ENCODE measurements at places on chromosomes 12 and 14. TPM values are rescaled to one million over a fixed set of nuclear protein-coding genes. Genes with fewer than 3 reads are reported as not detected.
A peak's percentile ranks its signal among the peaks of the same experiment; 100 is the strongest.

DNA sequence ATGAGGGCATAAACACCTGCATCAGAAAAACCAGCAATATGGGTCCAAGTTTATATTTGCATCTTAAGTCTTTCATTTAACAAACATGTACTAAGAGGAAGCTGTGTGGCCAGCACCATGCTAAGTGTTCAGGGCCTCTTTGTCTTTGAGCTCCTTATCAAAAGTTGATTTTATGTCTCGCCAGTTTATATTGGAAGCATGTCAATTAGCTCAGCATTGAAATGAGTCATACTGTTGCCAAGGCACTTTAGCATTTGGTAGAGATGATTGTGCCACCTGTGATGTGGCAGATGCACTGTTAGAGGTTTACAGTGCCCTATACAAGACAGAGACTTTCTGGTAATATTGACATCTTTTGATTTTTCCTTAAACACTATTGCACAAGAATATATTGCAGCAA lies 68.5 kb downstream of the BHLHE41 start:
- no peaks in the 10 kb centered on the region for H3K27me3 ChIP-seq
- peaks cover 2% of the 10 kb centered on the region for H3K4me1 ChIP-seq
- peaks cover 6% of the 10 kb centered on the region for H3K36me3 ChIP-seq
- no peak overlapping the region for H3K27ac ChIP-seq
- H3K4me3 ChIP-seq = no peak overlapping the region

DNA sequence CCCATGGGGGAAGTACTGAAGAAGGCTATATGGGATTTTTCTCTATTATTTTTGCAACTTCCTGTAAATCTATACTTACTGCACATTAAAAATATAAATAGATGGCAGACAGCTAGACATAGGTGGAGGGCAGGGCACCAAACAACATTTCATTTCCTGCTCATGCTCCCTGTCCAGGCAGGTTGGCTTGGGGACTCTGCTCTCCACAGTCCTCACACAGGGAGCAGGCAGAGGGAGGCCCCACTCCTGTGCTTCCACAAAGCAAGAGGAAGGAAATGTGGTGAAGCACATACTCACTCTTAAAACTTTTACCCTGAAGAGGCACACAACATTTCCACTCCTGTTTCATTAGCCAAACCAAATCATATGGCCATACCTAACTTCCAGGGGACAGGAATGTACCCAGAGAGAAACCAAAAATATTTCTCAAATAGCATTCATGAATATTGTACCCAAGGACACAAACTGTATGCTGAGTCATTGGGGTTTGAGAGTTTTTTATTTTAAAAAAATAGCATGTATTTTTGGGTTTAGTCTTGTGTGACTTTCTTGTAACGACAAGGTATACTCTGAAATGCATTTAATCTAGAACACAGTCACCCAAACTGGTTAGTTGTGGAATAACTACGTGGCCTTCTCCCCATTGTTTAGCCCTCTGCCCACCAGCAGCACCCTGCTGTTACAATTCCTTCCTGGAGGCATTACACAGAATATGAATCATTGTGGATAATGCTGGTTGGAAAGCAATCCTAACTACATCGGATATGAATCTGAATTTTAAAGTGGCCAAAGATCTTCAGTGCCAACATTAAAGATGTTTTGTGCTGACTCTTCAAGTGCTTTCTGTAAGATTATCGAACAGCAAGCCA lies 40.9 kb downstream of the RTN1 start:
- H3K27ac ChIP-seq = no peak overlapping the region
- H3K36me3 ChIP-seq = no peaks in the 10 kb centered on the region
- DNase-seq = no peak
- H3K4me3 ChIP-seq = no peak overlapping the region
- H3K4me1 ChIP-seq = peaks cover 10% of the 10 kb centered on the region

- DNase-seq = no peak
- H3K4me3 ChIP-seq = peak overlapping the region; percentile 69
- peaks cover 8% of the 10 kb centered on the region for H3K27me3 ChIP-seq
These were observed 3.5 kb downstream of the PCNX4 start for GRCh38 chr14:60095231-60095630.

CCDC175 gene
- not detected for total RNA-seq

FOXM1 gene
- 12.7 TPM for total RNA-seq

DNA sequence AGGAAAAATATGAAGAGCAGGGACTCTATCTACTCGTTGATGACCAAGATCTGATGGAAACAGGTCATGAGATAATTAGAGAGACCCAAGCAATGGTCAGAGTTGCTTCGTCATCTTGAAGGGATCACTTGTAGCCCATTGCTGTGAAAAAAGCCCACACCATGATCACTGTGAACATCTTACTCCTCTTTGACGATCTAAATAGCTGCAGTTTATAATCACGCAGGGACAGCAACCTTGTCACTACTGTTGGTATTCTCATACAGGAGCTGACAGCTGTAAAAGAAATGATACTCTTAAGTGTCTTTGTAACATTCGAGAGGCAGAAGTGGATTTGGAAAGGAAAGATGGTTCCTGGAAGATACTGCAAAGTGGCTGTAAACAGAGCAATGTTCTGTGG lies 33.7 kb upstream of the RERGL start:
- H3K27me3 ChIP-seq = no peaks in the 10 kb centered on the region
- H3K4me3 ChIP-seq = no peak overlapping the region
- no peak for DNase-seq
- peaks cover 7% of the 10 kb centered on the region for H3K36me3 ChIP-seq
- no peaks in the 10 kb centered on the region for H3K4me1 ChIP-seq

DNA sequence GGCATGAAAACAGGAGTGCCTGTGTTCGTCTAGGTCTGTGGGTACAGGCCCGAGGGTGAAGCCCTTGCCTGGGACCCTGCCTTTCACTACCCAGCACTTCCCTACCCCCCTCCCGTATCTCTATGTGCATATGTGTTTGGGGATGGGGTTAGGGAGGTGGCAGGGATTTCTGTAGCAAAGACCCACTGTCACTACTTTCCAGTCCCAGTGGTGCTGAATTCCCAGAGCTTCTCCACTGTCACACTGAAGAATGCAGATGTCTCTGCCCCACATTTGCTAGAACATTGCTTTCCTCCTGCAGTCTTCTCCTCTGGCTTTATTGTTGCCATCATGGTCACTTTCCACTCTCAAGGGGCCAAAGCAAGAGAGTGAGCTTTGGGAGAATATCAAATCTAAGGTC lies 203.9 kb downstream of the MYRFL start:
- H3K27ac ChIP-seq = no peak overlapping the region
- DNase-seq = no peak
- H3K36me3 ChIP-seq = no peaks in the 10 kb centered on the region
- no peak overlapping the region for H3K4me3 ChIP-seq
- H3K27me3 ChIP-seq = no peaks in the 10 kb centered on the region

GRCh38 chr12:82523996-82524395 lies 162.7 kb upstream of the TMTC2 start:
- H3K27me3 ChIP-seq = no peaks in the 10 kb centered on the region
- peaks cover 26% of the 10 kb centered on the region for H3K4me1 ChIP-seq
- no peak overlapping the region for H3K4me3 ChIP-seq
- no peak overlapping the region for H3K27ac ChIP-seq
- no peak for DNase-seq
- H3K36me3 ChIP-seq = no peaks in the 10 kb centered on the region

RIMBP2 gene
- 20.5 TPM for total RNA-seq

DNA sequence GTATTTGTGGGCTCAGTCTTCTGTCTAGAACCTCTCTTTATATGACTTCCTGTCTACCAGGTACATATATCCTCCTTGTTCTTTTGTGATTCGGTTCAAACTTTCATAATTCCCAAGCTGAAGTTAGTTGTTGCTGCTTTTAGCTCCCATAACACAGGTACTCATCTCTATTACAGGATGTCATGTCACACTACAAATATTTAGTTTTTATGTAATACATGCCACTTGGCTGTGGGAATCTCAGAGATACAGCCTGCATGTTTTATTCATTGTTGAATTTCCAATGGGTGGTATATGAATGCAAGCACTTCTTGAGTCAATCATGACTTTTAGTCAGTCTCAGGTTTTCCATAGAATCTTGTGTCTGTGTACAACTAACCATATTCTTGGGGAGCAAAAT lies 122.7 kb downstream of the SINHCAF start:
- no peaks in the 10 kb centered on the region for H3K36me3 ChIP-seq
- no peak overlapping the region for H3K4me3 ChIP-seq
- no peak overlapping the region for H3K27ac ChIP-seq
- peaks cover 5% of the 10 kb centered on the region for H3K4me1 ChIP-seq

- DNase-seq = no peak
- no peak overlapping the region for H3K27ac ChIP-seq
- H3K27me3 ChIP-seq = no peaks in the 10 kb centered on the region
- no peaks in the 10 kb centered on the region for H3K36me3 ChIP-seq
- no peaks in the 10 kb centered on the region for H3K4me1 ChIP-seq
These were observed 81.6 kb upstream of the MANSC4 start for GRCh38 chr12:27861428-27862167.

DNA sequence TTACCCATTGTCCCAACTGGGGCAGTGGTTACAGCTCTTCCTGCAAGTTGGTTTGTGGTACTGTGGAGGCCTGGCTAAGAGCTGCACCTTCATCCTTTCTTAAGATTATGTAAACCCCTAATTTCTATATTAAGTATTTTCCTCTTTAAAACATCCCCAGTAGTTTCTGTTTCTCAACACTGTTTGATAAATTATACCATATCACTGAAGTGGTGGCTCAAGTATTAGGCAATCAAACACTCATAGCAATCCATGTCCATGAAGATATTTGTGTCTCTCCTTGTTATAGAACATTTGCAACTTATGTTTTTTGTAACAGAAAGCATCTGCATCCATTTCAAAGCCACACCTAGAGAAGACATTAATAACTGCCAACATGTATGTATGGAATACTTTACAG lies 31.8 kb downstream of the ATXN3 start:
- no peaks in the 10 kb centered on the region for H3K4me1 ChIP-seq
- H3K4me3 ChIP-seq = no peak overlapping the region
- no peak overlapping the region for H3K27ac ChIP-seq
- peaks cover 4% of the 10 kb centered on the region for H3K36me3 ChIP-seq

DNA sequence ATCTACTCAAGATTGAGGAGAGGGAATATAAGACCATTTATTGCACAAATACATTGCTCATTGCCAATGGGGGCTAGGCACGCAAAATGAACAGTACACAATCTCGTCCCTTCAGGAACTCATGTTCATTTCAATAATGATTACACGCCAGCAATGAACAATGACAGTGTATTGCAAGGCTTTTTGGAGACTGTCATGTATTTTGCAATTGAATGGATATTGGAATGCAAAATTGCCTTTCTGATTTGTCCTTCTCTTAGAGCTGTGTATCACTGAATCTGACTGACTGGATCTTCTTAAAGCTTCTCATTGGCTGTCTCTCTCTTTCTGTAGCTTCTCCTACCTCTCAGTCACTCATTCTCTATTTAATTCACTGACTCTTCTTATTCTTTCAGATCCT lies 400.2 kb upstream of the DCN start:
- H3K27me3 ChIP-seq = no peaks in the 10 kb centered on the region
- no peak overlapping the region for H3K27ac ChIP-seq
- DNase-seq = no peak
- H3K4me3 ChIP-seq = no peak overlapping the region
- no peaks in the 10 kb centered on the region for H3K36me3 ChIP-seq

GNG2 gene
- 245 TPM for total RNA-seq

- H3K27me3 ChIP-seq = peaks cover 1% of the 10 kb centered on the region
- H3K4me3 ChIP-seq = no peak overlapping the region
- H3K36me3 ChIP-seq = no peaks in the 10 kb centered on the region
- H3K4me1 ChIP-seq = peaks cover 27% of the 10 kb centered on the region
- no peak overlapping the region for H3K27ac ChIP-seq
These were observed 221.8 kb downstream of the SLC41A2 start for GRCh38 chr12:104736307-104736706.

DNA sequence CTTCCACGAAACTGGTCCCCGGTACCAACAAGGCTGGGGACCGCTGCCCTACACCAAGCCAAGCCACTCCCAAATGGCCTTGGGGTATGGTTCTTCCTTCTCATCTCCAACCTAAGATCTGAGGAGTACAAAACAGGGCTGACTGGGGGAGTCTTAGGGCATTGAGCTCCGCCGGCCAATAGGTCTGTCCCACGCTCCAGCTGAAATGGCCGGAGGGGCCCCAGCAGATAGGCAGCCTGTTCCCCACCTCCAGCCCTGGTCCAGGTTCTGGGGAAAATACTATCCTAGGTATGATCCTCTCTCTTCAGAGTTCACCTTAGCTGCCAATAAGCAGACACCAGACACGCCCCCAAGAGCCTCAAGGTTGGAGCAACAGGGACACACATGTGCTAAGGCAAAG lies 90.2 kb downstream of the ACTN1 start:
- no peaks in the 10 kb centered on the region for H3K4me1 ChIP-seq
- H3K27ac ChIP-seq = no peak overlapping the region
- H3K27me3 ChIP-seq = peaks cover 5% of the 10 kb centered on the region
- H3K4me3 ChIP-seq = no peak overlapping the region
- H3K36me3 ChIP-seq = no peaks in the 10 kb centered on the region
- no peak for DNase-seq

OAS1 gene
- not detected for total RNA-seq

MMP14 gene
- total RNA-seq = 162 TPM

GRCh38 chr12:75528272-75528671 lies 16.9 kb upstream of the KRR1 start:
- H3K27ac ChIP-seq = peak overlapping the region; percentile 87
- peaks cover 39% of the 10 kb centered on the region for H3K4me1 ChIP-seq
- peak overlapping the region; percentile 63 for H3K4me3 ChIP-seq
- DNase-seq = no peak
- peaks cover 7% of the 10 kb centered on the region for H3K36me3 ChIP-seq
- H3K27me3 ChIP-seq = peaks cover 4% of the 10 kb centered on the region

GRCh38 chr12:119593578-119594398 lies at the start of gene TMEM233:
TMEM233 (plus strand) TSS chr12:119593774; CDS start chr12:119593849, 75 bp downstream.
- H3K4me3 ChIP-seq = peak within 1 kb of the TSS; percentile 96
- no peak within 1 kb of the TSS for H3K27ac ChIP-seq

- peaks cover 4% of the 10 kb centered on the region for H3K27me3 ChIP-seq
- peak overlapping the region; percentile 45 for H3K27ac ChIP-seq
- DNase-seq = no peak
- peaks cover 26% of the 10 kb centered on the region for H3K4me1 ChIP-seq
These were observed 139.8 kb downstream of the FOXN3 start for GRCh38 chr14:89277203-89277602.

- no peak overlapping the region for H3K4me3 ChIP-seq
- H3K36me3 ChIP-seq = no peaks in the 10 kb centered on the region
- H3K27me3 ChIP-seq = peaks cover 11% of the 10 kb centered on the region
- peaks cover 6% of the 10 kb centered on the region for H3K4me1 ChIP-seq
- DNase-seq = no peak
- H3K27ac ChIP-seq = no peak overlapping the region
These were observed 2.7 kb downstream of the JAG2 start for GRCh38 chr14:105165761-105166485.

OLR1 gene
- not detected for total RNA-seq

DNA sequence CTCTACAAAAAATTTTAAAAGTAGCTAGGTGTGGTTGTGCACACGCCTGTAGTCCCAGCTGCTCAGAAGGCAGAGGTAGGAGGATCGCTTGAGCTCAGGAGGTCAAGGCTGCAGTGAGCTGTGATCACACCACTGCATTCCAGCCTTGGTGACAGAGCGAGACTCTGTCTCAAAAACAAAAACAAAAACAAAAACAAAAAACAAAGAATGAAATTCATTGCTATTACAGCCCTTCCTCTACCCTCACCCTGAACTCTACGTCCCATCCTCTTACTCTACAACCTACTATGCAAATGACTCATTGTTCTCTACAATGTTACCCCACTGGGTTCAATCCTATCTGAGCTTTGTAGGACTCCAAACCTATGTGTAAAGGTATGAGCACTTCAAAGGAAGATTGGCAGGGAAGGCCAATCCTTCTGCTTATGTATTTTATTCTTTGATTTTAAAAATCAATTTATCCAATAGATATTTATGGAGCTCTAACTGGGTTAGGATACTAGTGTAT lies 39.3 kb downstream of the NINJ2 start:
- no peaks in the 10 kb centered on the region for H3K27me3 ChIP-seq
- H3K27ac ChIP-seq = no peak overlapping the region
- no peaks in the 10 kb centered on the region for H3K36me3 ChIP-seq
- no peak overlapping the region for H3K4me3 ChIP-seq
- DNase-seq = no peak

EVL gene
- total RNA-seq = 381 TPM

ZBTB25 gene
- total RNA-seq = 9.4 TPM
